Thyroid gland (tissue), 4 donors: ENCODE measurements at places on chromosomes 1 and 21. TPM values are rescaled to one million over a fixed set of nuclear protein-coding genes. Genes with fewer than 3 reads are reported as not detected.

- no peak for DNase-seq
These were observed 137.3 kb upstream of the PLXNA2 start for GRCh38 chr1:208381481-208381880.

DNA sequence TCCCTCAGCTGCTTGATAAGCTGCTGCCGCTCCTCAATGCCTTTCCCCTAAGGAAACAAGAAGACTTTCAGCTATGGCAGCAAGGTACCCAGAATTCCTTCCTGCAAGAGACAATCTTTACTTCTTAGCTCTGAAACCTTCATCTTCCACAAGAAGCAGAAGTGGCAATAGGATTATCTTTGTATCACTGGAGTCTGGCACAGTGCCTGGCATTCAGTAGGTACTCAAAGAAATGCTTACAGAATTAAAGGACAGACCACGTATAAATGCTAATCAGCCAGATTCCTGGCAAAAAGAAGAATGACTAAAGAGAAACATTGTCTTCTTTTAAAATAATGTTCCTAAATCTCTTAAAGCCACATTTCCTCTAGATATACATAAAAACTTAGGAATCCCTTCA lies 43.7 kb downstream of the SLC27A3 start:
- no peak for DNase-seq

DNA sequence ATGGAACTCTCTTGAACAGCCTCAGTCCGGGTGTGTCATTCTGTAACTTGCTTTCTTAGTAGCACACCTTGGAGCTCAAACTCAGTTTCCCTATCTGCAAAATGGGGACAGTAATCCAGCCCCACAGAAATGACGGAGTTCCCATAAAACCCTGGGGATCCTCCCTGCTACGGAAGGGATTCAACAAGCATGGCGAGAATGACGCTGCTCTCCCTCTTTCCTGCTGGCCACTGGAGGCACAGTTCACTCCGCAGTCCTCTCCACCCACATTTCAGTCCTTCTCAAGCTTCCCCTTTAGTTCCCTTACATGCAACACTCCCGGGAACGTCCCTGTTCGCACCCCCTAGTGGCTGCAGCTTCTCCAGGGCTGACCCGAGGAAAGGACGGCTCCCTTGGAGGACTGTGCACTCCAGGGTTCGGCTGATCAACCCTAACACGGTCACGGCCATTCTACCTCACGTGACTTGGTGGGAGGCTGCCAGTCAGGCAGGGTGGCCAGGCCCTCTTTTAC lies 20.6 kb downstream of the RUNX3 start:
- DNase-seq = peak; percentile 39

GRCh38 chr1:41783189-41783639 lies 135.5 kb downstream of the HIVEP3 start:
- no peak for DNase-seq

GRCh38 chr1:221801773-221802516 lies 60.1 kb upstream of the DUSP10 start:
- DNase-seq = no peak

DNA sequence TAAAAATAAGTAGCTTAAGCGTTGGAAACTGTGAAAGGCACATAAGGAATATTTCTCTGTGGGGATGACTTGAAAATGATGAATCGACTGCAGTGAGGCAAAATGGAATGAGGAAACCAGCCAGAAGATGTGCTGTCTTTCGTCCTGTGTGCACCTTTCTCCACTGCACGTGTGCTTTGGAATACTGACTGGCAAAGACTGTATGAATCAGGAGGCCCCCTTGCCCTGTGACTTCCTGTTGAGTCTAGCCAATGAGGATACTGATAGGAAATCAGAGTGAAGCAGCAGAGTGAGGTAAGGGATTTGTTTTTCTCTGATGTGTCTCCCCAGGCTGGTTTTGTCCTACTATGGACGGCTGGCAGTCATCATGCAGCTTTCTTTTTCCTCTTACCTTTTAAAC lies 118.2 kb upstream of the ADGRL4 start:
- DNase-seq = no peak

- DNase-seq = peak; percentile 84
These were observed 26.1 kb downstream of the PKP1 start for GRCh38 chr1:201309416-201309815.

GRCh38 chr1:206963740-206964139 lies 6.5 kb downstream of the FCAMR start:
- no peak for DNase-seq

GRCh38 chr21:37829447-37829846 lies 86.8 kb downstream of the KCNJ6 start:
- DNase-seq = no peak

DNA sequence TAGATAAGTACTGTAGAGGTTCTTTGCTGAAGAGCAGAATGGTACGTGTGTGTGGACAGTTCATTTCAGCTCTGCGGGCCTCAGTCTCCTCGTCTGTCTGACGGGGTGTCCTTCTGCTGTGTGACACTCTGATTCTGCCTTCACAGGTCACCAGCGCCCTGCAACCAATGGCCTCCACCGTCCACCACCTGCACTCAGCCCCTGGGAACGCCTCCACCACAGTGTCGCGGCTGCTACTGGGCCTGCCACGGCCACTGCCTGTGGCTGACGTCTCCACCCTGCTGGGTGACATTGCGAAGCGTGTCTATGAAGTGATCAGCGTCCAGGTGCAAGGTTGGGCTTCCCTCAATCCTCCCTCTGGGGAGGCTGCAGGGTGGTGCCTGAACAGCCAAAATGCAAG lies 17.0 kb downstream of the UMODL1 start:
- DNase-seq = no peak

GRCh38 chr1:229385853-229386456 lies 43.1 kb upstream of the CCSAP start:
- DNase-seq = no peak

- no peak for DNase-seq
These were observed 26.3 kb downstream of the PRMT2 start for GRCh38 chr21:46661642-46662366.

Gene NKAIN1
- total RNA-seq = not detected

Gene VSIG8
- not detected for total RNA-seq

Gene PTGER3
- 1.9 TPM for total RNA-seq
